ENCODE measurements at places on chromosomes 3 and 15.

GRCh38 chr15:82060817-82061216 lies 15.0 kb upstream of the MEX3B start:
- DNase-seq, result no peak

GRCh38 chr3:130779031-130779430 lies 32.4 kb upstream of the PIK3R4 start:
- DNase-seq, result no peak

- DNase-seq, result peak; percentile 27
Observed at GRCh38 chr15:88624156-88624970, 3.2 kb downstream of the AEN start.

GRCh38 chr15:63887630-63888029 lies 53.9 kb upstream of the HERC1 start:
- peak; percentile 90 for DNase-seq

DNA sequence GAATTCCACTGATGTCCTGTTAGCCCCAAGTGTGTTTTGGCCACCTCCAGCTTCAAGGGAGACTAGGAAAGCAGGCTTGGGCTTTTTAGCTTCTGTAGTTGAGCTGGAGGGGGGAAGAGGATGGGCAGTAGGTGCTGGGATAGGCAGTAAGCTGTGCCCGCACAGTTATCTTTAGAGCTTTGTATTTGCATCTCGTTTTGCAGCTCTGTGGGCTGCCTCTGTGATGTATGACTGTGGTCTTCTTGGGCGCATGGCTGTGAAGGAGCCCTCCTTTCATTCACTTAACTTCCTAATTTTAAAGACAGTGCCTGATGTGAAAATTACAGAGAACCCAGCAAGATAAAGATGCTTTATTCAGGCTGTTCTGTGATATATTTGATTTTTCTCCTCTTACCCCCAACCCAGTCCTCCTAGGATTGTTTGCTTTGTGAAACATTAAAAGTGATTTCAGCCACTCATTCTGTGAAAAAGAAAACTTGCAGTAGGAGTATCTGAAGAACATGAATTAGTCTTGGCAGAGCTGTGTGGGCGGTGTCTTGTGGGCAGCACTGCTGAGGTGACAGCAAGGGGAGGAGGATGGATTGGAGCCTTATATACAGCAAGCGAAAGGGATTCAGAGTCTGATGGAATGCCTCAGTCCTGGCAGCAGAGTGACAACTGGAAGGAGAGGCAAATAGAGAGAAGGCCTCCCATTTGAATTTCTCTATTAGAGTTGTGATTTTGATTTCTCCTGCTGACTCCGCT lies 74.3 kb downstream of the LARS2 start:
- DNase-seq, result peak; percentile 63

- DNase-seq, result peak; percentile 95
Observed at GRCh38 chr15:78927077-78927790, 17.6 kb downstream of the CTSH start.

- no peak for DNase-seq
Observed at GRCh38 chr3:168531116-168531515, 435.4 kb upstream of the GOLIM4 start.

DNA sequence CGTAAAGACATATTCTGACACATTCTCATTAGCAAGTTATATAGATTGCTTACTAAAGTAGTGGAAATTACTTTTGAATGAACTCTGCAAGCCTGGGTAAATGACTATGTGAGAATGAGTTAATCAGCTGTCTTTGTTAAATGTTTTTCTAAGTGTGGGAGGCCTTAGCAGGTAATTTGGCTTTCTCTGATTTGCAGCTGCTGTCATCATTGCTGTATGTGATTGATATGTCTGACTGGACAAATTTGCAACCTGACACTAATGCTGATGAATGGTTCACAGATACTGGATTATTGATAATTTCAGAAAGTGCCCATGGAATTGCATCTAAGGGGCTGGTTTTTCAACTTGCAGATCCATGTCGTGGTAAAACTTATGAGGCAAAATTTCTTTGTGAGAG lies 372.2 kb upstream of the SGO1 start:
- no peak for DNase-seq

DNA sequence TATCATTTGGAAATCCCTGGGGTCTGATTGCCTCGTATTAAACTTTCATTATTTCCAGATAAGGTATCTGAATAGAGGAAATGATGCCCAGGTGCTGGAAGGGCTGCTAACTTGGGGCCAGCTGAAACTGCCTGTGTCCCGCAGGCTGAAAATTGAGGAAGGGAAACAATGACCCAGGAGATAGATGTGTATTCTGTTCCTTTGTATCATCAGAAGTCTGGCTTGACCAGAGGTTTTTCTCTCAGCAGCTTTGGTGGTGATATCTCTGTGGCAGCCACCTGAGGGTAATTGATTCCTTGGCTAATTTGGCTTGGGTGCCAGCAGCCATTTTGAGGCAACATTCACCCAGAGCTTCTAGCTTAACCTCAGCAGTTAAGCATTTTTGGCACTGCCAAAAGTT lies 90.0 kb upstream of the STT3B start:
- DNase-seq, result no peak

DNA sequence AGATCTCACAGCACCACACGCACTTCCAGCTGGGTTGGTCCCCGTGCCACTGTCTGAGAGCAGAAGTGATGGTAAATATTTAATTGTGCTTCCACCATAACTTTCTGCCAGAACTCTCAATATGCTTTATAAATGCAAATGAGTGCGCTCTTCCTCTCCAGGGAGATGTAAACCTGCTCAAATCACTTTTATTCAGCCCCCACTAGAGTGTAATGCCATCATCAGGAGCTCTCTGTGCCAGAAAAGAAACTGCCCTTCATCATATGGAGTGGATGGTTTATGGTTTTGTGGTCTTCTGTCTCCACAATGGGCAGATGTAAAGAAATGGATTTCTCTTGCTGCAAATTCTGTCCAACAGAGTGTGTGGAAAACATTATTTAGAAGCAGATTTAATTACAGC lies 127.0 kb downstream of the EPHB1 start:
- no peak for DNase-seq

DNA sequence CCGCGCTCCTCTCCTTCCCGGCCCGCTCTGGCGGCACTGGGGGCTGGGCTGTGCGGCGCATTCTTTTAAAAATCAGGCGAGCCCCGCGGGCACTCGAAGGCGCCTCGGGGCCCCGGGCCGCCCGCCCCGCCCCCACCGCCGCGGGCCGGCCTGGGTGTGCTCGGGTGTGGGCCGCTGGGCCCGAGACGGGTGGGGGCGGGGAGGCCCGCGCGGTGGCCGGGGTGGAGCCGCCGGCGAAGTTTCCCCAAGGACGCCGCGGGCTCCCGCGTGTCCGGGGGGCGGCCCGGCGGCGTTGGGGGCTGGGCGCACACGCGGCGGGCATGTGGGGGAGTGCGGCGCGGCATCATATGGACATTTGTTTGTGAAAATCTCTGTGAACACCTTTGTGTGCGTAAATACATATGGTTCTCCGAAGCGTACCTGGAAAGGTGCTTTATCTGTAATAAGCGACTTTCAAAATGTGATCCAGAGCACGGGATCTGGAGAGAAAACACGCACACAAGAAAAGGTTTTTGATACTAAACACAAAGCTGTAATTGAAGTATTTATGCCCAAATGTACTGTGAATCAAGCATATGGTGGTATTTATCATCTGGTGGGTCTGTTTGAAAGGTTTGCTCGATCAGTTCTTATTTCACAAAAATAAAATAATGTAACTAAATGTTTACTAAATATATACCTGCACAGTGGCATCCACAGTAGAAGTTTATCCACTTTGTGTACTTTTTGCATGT lies 612 bp upstream of the TBL1XR1 start:
- peak; percentile 81 for DNase-seq

- peak; percentile 94 for DNase-seq
Observed at GRCh38 chr15:78618490-78618934, 2.3 kb downstream of the CHRNA3 start.

DNA sequence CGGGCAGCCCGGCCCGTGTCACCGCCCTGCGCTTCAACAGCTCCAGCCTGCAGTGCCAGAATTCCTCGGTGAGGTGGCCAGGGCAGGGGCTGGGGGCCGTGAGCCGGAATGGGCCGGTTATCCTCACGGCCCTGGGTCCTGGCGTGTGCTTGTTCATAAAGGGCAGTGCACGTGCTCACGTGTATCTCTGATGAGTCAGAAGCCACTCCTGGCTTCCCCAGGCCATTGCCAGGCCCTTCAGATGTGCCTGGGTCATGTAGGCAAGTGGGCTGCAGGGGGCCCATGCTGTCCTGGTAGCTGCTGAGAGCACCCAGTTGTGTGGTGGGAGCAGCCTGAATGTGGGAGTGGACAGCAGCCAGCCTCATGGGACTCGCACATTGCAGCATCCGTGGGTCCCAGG lies 29.2 kb downstream of the PLXNA1 start:
- no peak for DNase-seq

- no peak for DNase-seq
Observed at GRCh38 chr3:111695636-111696117, 100.5 kb upstream of the ZBED2 start.

GRCh38 chr15:36632226-36632625 lies 52.8 kb downstream of the CDIN1 start:
- DNase-seq, result peak; percentile 3

GRCh38 chr3:125107363-125107762 lies 51.6 kb upstream of the HEG1 start:
- no peak for DNase-seq

GRCh38 chr3:45020534-45020933 lies 5.6 kb upstream of the CLEC3B start:
- no peak for DNase-seq

DNA sequence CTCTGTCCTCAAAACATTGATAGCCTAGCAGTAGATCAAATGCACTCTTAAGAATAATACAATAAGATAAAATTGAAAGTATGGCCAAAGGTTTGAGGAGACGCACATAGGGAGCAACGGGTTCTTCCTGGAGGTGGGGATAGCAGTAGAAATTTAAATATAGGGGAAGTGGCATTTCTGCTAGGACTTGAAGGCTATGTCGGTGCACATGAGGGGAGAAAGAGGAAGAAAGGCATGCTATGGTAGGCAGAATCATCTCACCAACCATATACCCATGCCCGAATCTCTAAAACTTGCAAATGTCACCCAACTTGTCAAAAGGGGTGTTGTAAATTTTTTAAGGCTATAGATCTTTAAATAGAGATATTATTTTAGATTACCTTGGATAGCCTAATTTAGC lies 735.1 kb upstream of the LMCD1 start:
- DNase-seq, result peak; percentile 67

DNA sequence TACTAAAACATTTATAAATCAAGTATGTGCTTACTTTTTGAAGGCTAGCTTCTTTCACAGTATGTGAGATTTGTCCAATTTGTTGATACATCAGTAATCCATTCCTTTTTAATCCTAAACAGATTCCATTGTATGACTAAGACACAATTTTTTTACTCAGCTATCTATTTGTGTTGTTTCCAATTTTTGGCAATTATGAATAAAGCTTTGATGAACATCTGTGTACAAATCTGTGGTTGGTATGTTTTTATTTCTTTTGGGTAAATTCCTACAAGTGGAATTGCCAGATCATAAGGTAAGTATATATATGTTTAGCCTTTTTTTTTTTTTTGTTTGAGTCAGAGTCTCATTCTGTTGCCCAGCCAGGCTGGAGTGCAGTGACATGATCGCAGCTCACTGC lies 56.2 kb upstream of the VEPH1 start:
- no peak for DNase-seq

DNA sequence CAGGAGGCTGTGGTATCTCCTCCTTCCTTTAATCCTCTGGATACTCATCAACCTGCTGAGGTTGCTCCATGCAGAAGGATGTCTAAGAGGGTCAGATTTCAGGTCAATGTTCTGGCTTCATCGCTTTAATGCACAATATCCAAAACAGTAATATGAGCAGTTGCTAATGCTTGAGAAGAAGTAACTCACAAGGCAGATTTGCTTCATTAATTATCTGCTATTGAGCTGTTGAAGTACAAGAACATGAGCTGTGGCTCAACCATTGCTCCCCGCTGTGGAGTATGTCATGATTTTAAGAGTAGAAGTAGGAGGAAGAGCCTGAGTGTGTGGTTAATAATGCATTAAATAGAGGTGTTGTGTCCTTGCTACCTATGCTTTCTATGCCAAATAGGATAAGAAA lies 1412.9 kb upstream of the ALCAM start:
- no peak for DNase-seq

Measured in suppressor macrophage (primary cell).